HepG2 (cell line): ENCODE measurements at places on chromosomes 2 and 18.

GRCh38 chr18:69622961-69623360 lies 222.3 kb downstream of the DOK6 start:
- DNase-seq = no peak

GRCh38 chr18:11909061-11909455 lies 941 bp upstream of the MPPE1 start:
- no peak for DNase-seq

- DNase-seq = no peak
These were observed 80.8 kb upstream of the SNTG2 start for GRCh38 chr2:869894-870293.

GRCh38 chr2:32289165-32289999 lies 11.7 kb downstream of the YIPF4 start:
- peak; percentile 80 for DNase-seq

- no peak for DNase-seq
These were observed 383.7 kb downstream of the XIRP2 start for GRCh38 chr2:167271932-167272331.

DNA sequence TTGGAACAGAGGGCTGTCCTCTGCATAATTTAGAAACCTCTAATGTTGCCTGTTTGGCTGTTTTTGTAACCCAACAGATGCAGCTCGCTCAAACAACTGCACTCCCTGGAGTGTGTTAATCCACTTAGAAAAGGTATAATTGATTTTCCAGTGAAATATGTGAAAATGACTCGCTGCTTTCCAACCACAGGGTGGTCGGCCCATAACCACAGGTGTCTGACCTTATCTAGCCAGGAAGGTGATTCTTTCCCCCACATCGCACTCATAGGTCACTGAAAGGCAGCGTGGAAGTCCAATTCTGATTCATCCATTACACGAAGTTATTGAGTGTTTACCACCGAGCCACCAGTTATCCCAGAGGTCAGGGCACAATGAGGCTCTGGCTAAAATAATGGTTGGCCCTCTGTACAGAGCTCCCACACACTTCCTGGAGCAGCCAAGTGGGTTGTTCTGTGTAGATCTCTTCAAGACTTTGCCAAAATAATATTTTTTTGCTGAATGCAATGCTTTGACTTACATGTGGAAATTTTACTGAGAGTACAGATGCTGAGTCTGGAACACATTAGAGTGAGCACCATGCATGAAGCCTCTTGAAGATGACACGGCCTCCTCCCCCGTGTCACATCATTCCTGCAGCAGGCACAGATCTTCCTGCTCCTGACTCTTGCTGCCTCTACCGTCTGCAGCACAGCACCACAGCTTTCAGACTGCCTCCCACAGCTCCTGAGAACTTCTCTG lies 396.2 kb downstream of the ZNF516 start:
- no peak for DNase-seq

DNA sequence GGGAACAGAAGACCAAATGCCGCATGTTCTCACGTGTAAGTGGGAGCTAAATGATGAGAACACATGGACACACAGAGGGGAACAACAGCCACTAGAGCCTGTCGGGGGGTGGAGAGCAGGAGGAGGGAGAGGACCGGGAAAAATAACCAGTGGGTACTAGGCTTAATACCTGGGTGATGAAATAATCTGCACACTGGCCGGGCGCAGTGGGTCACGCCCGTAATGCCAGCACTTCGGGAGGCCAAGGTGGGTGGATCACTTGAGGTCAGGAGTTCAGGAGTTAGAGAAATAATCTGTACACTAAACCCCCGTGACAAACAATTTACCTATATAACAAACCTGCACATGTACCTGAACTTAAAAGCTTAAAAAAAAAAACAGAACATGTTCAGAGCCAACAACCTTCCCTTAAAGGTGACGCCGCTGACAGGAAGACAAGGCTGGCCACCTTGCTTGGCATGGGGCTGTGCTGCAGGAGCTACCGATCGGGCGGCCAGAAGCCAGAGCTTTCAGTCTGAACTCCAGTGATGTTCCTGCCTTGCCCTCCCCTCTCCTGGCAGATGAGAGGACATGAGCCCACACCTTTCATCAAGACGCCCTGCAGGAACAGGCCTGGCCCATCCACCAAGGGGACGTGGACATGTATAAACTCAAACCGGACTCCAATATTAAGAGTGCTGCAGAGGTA lies 11.2 kb downstream of the SLC66A2 start:
- no peak for DNase-seq
